ENCODE measurements at places on chromosomes 7 and 10.

GRCh38 chr7:134016223-134016941 lies 110.8 kb upstream of the LRGUK start:
- DNase-seq = peak; percentile 51

- no peak for DNase-seq
Measured at GRCh38 chr10:131430716-131431412, 119.3 kb upstream of the TCERG1L start.

DNA sequence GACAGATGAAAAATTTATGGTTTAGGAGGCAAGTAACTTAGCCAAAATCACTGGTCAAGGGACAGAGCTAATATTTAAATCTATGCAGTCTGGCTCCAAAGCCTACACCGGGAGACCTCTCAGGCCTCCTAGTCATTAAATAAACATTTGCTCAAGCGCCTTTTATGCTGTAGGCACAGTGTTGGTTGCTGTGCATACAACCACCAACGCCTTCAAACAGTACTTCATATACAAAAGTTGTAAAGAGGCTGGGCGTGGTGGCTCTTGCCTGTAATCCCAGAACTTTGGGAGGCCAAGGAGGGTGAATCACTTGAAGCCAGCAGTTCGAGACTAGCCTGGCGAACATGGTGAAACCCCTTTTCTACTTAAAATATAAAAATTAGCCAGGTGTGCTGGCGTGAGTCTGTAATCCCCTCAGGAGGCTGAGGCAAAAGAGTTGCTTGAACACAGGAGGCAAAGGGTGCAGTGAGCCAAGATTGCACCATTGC lies 159.8 kb downstream of the MAGI2 start:
- DNase-seq = peak; percentile 67

DNA sequence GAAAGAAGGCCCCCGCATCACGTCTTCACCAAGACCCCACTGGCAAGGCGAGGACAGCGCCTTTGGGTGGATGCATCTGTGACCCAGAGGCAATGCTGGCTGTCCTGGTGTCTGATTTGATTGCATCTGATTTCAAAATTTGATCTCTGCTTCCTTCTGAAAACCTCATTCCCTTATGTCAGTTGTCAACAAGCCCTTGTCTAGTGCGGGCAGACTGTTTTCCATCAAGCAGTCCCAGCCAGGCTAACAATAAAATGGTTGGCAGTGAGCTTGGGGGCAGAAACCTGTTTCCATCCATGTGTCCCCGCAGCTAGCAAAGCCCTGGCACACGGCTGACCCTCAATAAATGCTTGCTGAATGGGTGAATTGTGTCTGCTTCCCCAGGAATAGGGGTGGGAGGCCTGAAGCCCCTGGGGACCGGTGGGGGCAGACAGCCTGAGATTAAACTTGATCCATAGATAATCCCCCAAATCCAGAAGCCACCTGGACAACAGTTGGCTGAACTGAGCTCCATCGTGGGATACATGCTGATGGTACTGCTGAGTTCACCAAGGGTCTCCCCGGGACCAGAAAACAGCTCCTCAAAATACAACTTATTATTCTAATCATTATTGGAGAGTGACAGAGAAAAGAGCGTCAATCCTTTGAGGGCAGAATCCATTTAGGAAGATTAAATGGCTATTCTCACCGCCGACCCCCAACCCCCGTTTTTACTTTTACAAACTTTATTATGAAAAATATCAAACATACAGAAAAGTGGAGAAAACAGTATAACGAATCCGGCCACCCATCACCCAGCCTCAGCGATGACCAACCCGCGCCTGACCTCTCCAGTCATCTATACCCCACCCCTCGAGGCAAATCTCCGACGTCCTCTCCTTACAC lies 912 bp upstream of the DUSP5 start:
- no peak for DNase-seq

DNA sequence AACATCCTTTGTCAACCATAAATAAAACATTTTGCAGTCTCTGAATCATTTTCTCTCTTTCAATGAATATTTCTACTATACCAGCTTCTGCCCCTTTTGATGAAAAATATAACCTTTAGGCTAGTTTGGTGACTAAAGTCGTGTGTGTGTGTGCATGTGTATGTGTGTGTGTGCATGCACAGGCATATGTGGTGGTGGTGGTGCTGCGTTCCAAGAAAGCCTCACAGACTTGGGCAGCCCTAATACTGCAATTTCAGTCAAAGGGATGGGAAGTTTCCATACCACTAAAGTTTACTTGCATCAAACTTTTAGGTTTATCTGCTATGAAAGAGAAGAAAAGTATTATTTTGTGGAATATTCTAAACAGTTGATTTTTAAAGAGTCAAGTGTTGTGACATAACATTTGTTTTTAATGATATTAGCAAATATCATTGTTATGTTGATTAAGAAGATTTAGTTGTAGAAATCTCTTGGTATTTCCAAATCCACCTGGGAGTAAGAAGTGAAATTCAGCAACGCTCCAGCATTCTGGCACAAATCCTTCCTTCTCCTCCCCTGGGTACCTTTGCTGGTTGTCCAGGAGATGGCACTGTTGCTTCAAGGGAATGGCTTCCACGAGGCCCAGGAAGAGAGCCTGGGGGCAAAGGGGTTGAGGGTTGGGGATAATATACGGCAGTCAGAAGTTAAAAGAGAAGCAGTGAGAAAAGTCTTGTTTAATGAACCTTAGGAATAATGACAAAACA lies 41.5 kb downstream of the ASB4 start:
- peak; percentile 74 for DNase-seq

DNA sequence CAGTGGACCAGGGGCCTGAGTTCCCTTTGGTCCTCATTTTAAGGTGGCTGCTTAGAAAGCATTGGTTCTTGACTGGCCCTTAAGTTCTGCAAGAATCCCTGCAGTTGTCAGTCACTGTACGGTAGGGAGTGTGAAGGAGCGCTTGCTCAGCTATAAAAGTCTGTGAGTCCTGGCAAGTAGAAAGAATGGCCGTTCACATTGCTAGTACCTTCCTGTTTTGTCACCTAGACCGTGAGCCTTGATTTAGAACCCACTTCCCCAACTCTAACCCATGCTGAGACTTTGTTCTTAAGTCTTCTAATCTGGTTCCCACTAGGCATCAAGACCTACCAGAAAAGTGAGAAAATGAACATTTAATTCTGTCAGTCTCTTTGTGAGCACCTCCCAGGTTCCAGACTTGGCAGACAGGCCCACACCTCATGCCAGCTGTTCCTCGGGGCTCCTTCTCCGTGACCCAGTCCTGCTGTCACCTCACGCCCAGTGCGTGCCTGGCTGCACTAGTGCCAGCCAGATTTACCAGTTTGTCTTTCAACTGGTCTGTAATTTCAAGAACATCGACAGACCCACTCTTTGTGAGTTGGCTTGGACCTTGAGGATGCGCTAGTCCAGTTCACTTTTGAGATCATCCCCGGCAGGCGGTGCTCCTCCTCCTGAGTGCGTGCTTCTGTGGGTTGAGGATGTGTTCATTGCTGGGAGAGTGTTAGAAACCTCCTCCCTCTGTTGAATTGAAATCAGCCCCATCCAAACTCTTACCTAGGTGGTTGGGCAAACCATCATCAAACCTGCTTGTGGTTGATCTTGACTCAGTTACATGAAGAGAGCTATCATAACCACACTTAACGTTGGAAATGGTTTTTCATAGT lies 78.5 kb downstream of the SHH start:
- DNase-seq = no peak

DNA sequence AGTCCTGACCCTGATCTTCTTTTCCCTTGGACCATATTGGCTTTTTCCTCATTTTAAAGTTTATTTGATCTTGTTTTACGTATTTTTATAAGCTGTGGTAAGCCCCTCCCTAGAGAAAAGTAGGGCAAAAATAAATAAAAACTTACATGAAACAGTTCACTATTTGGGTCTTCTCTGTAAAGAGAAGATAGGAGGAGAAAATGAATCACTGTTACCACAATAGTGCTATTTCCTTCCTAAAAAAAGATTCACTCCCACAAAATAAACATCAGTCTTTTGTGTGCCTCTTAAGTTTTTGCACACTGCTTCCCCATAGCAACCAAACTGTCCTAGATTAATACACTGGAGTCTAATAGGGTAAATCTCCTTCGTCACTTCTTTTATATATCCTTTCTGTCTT lies 1.4 kb upstream of the SVIL start:
- DNase-seq = peak; percentile 87

DNA sequence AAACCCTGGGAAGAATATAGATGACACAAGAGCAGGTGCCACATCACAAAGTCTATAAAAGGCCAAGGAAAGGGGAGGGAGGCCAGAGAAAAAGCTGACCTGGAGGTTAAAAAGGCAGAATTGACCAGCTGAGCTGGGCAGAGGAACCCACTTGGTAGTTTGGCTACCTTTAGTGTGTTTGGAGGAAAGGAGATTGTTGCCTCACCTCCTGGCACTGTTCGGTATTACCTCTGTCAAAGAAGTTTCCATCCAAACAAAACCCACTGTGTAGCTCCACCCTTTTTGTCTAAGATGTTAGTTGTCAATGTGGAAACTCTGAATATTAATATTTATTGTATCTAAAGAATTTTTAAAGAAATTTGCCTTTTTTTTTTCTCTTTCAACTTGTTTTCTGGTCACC lies 23.4 kb downstream of the ENTPD7 start:
- peak; percentile 26 for DNase-seq

DNA sequence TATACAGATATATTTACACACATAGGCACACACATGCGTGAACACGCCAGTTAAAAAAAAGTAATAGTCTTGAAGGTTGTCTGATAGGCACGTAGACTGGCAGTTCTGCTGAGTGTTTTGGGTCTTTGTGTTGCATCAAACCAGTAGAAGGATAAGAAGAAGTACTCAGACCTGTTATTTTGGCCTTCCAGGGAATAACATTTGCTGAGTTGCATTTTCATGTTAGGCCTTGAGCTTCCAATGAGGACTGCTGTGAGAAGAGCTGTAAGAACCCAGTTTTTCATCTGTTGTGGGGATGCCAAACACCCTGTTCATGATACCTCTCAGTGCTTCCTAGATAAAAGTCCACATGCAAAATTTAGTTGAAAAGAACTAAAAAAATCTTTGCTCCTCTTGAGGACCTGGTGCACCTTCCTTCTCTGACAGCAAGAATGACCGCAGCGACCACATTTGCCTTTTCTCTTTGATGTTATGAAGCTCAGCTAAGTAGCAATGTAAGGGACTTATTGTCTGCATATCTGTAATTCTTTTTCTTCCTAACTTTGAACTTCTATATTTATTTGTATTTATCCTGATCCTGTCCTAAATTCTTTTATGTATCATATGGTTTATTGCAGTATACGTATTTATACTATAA lies 27.2 kb downstream of the HIPK2 start:
- DNase-seq = no peak

DNA sequence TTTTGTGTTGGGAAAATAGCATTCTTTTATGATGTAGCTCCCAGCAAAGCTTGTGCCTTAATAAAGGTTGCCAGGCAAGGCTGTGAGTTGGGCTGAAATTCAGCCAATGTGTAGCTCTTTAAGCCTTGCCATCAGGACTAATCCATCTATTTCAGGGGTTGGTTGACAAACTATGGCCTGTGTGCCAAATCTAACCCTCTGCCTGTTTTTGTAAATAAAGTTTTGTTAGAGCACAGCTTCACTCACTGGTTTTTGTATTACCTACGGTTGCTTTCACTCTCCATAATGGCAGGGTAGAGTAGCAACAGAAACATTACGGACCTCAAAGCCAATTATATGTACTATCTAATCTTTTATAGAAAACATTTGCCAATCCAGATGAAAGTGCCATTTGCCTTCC lies 638.1 kb upstream of the POT1 start:
- no peak for DNase-seq

- no peak for DNase-seq
Measured at GRCh38 chr10:60856405-60856804, 78.1 kb downstream of the CDK1 start.

DNA sequence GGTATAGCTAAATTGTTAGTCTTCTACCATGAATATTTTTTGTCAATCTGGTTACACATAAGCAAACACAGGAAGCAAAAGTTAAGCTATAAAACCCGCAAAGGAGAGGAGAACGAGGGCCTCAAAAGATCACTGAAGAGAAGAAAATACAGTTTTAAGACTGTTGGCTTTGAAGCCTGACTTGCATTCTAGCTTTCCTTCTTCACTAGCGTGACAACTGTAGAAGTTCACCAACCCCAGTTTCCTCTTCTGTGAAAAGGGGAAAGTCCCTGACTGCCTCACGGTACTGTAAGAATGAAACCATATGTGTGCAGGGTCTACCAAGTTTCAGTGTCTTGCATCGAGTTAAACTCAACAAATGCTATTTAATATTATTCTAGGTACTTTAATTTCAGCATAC lies 7.5 kb upstream of the LRRN3 start:
- DNase-seq = peak; percentile 74

DNA sequence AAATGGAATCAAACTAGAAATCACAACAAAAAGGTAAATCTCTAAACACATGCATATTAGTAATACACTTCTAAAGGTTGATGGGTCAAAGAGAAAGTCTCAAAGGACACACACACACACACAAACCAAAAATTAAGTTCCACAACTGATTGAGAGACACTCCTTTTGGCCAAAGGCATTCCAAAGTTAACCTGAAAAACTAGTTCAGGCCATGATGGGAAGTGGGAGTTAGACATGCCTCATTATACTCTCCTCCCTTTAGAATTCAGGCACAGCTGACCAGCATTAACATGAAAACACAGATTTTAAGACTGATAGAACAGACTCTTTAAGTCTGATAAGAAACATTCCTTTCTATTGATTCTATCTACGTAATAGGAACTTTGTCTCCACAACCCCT lies 332.4 kb upstream of the IGFBP3 start:
- DNase-seq = no peak

DNA sequence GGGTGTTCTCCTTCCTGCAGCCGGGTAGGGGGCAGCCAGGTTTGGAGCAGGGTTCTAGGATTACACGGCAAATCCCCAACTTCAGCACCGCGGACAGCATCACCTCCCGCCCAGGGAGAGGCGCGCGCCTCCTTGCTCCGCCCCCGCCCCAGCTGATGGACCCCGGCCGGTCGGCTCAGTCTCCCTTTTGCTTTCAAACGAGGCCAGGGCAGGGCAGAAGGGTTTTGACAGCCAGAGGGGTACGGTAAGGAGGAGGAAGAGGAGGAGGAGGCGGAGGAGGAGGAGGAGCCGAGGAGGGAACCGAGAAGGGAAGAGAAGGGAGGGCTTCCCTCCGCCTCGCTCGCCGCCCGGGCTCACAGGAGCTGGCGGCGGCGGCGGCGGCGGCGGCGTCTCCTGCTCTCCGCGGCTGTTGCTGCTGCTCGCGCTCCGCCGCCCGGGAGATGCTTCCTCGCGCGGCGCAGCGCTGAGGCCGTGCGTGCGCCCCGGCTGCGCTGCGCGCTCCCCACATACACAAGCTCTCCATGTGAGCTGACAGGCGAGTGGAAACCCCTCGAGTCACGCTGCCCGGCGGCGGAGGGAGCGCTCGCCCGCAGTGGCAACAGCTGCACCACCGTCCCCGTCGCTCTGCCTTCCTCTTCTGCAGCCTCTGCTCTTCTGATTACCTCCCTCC lies 615 bp upstream of the CNTNAP2 start:
- peak; percentile 67 for DNase-seq

GRCh38 chr10:131838966-131839742 lies 61.7 kb upstream of the PPP2R2D start:
- DNase-seq = no peak

GRCh38 chr7:4683043-4683883 lies 1.2 kb downstream of the FOXK1 start:
- no peak for DNase-seq
